ENCODE measurements at places on chromosomes 16 and 17.
A peak's percentile ranks its signal among the peaks of the same experiment; 100 is the strongest.

- DNase-seq = no peak
These were observed 11.1 kb upstream of the TFAP4 start for GRCh38 chr16:4283939-4284338.

- DNase-seq = no peak
These were observed 85.0 kb downstream of the PMP22 start for GRCh38 chr17:15180121-15180561.

DNA sequence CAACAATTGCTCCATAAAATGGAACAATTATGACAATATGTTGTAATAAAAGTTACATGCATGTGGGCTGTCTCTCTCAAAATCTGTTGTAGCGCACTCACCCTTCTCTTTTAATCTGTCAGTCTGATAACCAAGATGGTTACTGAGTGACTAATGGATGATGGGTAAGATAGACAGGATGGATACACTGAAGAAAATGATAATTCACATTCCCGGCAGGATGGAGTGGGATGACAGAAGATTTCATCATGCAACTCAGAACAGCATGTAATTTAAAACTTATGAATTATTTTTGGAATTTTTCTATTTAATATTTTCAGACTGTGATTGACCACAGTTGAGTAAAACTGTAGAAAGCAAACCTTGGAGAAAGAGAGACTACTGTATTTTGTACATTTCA, 30.5 kb downstream of the CDH13 start:
- no peak for DNase-seq

GRCh38 chr17:16474012-16474725, 17.8 kb downstream of the LRRC75A start:
- no peak for DNase-seq

GRCh38 chr17:29559640-29560039, 7.2 kb downstream of the ABHD15 start:
- DNase-seq = peak; percentile 42

GRCh38 chr17:4573669-4574068, 10.7 kb upstream of the SMTNL2 start:
- no peak for DNase-seq

GRCh38 chr17:43676471-43676870, 14.7 kb upstream of the MEOX1 start:
- DNase-seq = no peak

- DNase-seq = no peak
These were observed 998 bp upstream of the ABCC3 start for GRCh38 chr17:50633683-50634082.

DNA sequence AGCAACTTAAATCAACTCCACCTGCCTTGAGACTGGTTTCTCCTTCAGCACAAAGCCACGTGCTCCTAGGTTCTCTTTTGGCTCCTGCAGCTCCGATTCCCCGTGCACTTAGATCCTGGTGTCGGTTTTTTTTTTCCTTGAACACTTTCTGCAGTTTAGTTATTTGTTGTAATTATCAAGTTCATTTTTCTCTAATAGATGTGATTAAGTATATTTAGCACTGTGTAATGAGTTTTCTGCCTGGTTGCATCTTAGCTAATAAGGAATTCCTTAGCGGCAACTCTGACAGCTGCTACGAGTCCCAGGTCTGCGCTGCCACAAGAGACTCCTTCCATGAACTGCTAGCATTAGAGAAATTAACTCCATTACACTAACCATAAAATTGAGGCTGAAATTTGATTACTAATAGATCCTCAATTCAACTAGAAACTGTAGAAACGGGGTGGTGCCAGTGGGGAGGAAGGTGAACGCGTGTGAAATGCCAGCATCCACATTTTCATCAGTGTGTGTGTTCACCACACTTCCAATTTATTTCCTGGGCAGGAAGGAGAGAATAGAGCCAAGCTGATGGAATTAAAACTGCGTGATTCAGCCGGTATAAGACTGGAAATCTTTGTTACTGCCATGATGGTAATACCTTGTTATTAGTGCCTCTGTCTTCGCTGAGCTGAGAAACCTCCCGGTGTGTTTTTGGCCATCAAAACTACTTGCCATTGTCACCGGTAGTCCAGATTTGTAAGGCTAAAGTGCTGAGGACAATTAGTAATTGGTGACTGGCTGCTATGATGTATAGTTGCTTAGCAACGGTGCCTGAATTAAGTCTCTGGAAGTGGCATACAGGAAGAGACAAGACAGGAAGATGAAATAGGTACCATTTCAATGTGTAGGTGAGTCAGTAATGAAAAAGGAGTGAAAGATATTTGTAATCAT, 232.4 kb downstream of the IRX3 start:
- peak; percentile 75 for DNase-seq

GRCh38 chr16:54412037-54412436, 125.5 kb upstream of the IRX3 start:
- DNase-seq = no peak

- DNase-seq = peak; percentile 11
These were observed 75.0 kb downstream of the SPAG9 start for GRCh38 chr17:51045621-51046020.

GRCh38 chr17:17237026-17237799, at the start of gene FLCN:
TSS of gene FLCN (minus strand) at chr17:17237168. CDS start at chr17:17228137, 9,031 bp downstream.
- DNase-seq = peak; percentile 84

DNA sequence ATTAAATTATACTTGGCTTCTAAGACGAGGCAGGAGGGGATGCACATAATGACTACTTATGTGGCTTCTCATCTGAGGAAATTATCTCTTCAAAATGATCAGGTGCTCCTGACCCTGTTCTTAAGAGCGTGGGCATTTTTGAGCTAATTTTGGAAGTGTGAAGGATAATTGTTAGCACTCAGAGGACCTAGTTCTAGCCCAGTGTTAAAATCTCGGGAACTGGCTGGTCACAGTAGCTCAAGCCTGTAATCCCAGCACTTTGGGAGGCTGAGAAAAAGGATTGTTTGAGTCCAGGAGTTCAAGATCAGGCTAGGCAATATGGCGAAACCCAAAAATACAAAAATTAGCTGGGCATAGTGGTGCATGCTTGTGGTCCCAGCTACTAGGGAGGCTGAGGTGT, 103.0 kb upstream of the DHX40 start:
- DNase-seq = no peak

GRCh38 chr17:10613775-10614513, 43.2 kb downstream of the MYH3 start:
- no peak for DNase-seq

All from NCI-H1417 (cell line).